ENCODE measurements at places on chromosomes 4 and X.
A peak's percentile ranks its signal among the peaks of the same experiment; 100 is the strongest.

GRCh38 chr4:109046471-109047201 lies 255.8 kb downstream of the COL25A1 start:
- DNase-seq: peak; percentile 25

DNA sequence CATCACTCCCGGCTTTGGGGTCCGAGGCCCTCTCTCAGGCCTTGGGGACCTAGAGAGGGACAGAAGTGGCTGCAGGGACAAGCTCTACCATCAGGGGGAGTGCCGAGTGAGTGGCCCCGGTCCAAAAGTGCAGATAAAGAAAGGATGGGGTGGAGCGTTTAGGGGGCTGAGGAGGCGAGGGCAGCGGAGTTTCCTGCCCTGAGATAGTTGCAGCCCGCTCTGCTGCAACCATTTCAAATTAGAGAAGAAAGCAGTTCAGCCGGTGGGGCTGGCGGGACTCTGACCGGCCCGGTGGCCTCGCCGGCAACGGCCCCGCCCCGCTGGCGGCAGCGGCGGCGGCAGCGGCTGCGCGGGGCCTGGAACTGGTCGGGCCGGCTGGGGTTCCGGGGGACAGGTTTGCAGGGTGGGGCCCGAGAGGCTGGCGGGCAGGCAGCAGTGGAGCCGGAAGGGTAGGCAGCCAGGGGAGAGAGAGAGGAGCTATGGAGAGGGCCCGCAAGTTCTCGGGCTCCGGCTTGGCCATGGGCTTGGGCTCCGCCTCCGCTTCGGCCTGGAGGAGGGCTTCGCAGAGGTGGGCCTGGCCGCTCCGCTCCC lies 7.6 kb downstream of the DLG3 start:
- peak; percentile 65 for DNase-seq

- DNase-seq: no peak
Observed at GRCh38 chr4:150525321-150525868, 56.6 kb upstream of the MAB21L2 start.

DNA sequence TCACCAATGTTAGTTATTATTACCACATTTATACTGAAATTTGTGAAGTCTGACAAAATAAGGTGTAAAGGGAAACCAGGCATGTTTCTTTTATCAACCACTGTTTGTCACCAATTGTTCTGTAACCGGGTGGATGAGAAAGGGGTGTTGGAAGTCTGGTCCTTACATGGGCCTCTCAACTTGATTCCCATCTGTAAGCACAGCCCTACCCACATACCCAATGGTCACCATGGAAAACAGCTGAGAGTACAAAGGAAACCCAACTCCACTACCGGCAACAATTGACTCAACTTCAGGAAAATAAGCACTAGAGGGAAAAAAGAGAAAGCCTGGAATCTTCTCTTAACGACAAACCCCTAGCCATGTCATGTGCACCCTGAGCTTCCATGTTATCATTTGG lies 70.8 kb upstream of the PTCHD1 start:
- DNase-seq: no peak

DNA sequence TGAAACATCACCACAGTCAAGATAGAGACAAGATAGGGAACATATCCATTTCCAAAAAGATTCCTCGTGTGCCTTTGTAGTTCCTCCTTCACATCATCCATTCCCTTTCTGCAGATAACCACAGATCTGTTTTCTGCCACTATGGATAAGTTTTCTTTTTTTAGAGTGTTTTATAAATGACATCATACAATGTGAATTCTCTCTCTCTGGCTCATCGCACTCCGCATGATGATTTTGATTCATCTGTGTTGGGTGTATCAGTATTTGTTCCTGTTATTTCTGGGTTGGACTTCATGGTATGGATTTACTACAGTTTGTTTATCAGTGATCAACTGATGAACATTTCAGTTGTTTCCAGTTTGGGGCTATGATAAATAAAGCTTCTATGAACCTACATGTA lies 23.2 kb upstream of the ANXA3 start:
- peak; percentile 22 for DNase-seq

GRCh38 chr4:1449475-1449832 lies 43.2 kb upstream of the NKX1-1 start:
- no peak for DNase-seq

DNA sequence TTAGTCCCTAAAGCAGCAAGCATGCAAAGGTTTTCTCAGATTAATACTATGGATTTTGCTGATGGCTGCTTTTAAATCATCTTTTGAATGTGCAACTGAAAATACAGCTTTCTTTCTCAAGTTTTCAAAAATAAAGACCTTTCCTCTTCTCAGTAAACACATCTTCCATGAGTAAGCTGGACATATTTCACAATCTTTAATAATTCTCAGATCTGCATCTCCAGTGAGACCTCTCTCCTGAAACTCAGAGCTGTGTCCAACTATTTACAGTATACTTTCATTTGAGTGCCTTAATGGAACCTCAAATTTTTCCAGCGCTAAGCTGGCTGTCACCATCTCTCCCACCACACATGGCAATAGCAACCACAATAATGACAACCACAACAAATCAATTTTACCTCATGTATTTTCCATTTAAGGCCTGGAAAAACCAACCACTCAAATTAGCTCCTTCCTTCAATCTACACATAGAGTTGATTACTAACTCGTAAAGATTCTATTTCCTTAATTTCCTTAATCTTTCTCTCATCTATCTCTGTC lies 192.4 kb upstream of the RPL34 start:
- DNase-seq: no peak

- no peak for DNase-seq
Observed at GRCh38 chrX:24156177-24156576, 6.6 kb downstream of the ZFX start.

GRCh38 chr4:83362492-83363329 lies 28.1 kb upstream of the HPSE start:
- DNase-seq: peak; percentile 53

- DNase-seq: no peak
Observed at GRCh38 chr4:92304121-92304520, 355 bp downstream of the GRID2 start.

GRCh38 chr4:3829956-3830773 lies 64.0 kb downstream of the ADRA2C start:
- DNase-seq: no peak

- DNase-seq: no peak
Observed at GRCh38 chr4:145176641-145177432, 3.6 kb downstream of the OTUD4 start.

DNA sequence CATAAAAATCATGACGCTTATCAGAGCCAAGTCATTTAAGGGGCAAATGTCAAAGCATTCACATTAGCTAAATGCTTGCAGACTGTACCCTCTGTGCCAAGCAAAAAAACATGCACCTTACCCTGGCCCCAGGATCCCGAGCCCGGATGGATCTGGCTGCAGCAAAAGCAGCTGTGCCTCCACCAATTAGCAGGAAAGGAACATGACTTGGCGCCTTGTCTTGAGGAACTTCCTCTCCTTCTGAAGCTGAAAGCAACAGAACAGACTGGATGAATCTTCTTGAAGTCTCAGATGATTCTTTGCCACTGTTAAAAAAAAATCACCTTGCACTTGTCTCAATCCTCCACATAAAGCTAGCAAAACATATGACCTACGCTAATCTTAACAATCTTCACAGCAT lies 18.0 kb downstream of the AIFM1 start:
- DNase-seq: no peak

DNA sequence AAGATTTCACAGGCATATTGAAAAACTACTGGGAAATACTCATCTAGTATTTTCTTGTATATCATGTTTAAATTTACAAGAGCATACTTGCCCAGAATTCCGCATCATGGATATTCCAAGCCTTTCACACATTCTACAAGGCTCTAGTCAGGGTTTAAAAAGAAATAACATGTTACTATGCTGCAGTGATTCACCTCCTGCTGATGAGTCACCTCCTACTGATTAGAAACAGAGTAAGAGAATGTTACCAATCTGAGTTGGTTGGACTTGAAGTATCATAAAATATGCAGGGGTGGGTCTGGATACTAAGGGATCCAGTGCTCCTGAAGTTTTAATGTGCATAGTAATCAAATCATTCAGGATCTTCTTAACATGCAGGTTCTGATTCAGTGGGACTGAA lies 192.0 kb upstream of the ANK2 start:
- DNase-seq: peak; percentile 91

GRCh38 chrX:107470971-107471370 lies 21.5 kb downstream of the FRMPD3 start:
- DNase-seq: no peak

DNA sequence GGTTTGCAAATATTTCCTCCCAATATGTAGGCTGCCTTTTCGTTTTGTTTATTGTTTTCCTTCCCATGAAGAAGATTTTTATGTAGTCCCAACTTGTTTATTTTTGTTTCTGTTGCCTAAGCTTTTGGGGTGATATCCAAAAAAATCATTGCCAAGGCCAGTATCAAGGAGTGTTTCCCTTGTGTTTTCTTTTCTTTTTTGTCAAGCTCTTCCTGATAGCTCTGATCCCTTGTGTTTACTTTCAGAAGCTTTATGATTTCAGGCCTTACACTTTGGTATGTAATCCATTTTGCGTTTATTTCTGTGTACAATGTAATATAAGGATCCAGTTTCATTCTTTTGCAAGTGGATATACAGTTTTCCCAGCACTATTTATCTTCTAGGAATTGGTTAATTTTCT lies 93.9 kb downstream of the KLHL13 start:
- no peak for DNase-seq

Measured in AG08395 (cell line).